Stimulated activated CD4-positive, alpha-beta T cell treated with anti-CD3 and anti-CD28 coated beads, Interleukin-15, amount 100 ng/mL, for 1 hour (primary cell): ENCODE measurements at places on chromosomes 7 and 10.

DNA sequence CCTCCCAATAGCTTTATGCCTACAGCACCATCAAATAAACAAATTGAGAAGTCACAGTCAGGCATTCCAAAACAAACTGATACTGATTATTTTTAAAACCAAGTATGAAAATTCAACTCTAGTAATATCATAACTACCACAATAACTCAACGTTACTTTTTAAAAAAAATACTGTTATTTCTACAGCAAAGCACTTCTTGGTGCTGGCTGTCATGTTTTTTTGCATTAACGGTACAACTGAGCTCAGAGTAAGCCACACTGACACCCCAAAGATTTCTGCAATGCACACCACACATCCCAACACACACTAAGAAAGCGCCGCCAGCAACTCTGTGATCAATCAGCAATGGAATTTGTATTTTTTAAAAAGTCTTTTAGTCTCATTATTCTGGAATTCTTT is 113.6 kb downstream of the RNF32 start:
- no peak for DNase-seq

DNA sequence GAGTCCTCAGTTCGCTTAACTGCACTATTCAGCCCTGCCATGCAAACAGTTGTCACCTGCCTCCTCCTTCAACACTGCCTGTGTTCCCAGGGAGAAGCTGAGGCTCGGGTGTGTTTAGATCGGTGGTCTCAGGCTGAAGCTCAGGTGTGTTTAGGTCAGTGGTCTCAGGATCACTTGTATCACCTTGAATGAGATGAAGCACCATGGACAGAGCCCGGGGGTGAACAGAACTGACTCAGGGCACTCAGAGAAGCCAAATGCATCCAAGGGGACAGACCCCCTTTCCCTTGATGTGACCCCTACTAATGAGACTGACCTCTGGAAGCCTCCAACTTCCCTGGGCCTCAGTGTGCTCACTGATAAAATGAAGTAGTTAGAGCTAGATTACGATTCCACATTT is 84.0 kb downstream of the CYTH3 start:
- no peak for DNase-seq

DNA sequence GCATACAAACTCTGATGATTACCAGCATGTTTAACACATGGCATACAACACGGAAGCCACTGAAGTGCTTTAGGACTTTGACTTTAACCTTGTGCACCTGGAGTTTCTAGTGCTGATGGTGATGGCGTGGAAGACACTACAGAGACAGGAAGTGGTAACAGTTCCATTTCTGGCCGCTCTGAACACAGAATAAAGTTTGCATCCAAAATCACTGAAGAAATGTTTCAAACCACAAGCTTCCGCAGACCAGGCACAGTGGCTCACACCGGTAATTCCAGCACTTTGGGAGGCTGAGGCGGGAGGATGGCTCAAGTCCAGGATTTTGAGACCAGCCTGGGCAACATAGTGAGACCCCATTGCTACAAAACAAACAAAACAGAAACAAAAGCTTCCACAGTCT is 40.3 kb upstream of the TNPO3 start:
- no peak for DNase-seq

- no peak for DNase-seq
Measured at GRCh38 chr7:50497068-50497642, 47.0 kb upstream of the FIGNL1 start.

DNA sequence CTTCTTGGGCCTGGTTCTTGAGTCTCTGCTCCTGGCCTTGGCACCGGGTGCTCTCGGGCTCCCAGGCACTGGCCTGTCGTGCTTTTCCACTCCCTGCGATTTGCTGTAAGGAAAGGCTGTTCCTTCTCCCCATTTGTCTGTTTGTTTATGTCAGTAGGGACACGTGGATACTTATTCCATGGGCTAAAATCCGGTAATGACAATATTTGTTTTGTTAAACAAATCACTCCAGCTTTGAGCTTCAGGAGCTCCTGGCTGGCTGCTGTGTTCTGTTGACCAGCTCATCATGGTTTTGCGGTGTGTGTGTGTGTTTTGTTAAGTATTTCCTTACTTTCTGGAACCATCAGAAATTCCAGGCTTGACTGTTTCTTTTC is 17.5 kb upstream of the JAKMIP3 start:
- DNase-seq: no peak

DNA sequence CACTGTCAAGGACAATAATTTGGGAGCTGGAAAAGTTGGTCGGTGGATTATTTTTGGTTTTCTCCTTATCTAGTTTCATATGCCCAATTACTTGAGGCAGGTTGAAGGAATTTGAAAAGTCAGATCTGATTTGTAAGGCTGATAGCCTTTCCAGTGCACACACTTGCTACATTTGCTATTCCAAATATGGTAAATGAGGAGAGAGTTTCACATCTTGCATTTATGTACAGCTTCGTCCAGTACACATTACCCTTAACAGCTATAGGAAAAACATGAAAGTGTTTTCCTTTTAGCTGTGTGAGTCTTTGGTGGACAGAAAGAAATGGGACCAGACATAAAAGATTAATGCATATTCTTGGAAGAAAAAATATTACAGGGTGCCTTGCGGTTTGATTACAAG is 201.8 kb downstream of the CELF2 start:
- DNase-seq: no peak

DNA sequence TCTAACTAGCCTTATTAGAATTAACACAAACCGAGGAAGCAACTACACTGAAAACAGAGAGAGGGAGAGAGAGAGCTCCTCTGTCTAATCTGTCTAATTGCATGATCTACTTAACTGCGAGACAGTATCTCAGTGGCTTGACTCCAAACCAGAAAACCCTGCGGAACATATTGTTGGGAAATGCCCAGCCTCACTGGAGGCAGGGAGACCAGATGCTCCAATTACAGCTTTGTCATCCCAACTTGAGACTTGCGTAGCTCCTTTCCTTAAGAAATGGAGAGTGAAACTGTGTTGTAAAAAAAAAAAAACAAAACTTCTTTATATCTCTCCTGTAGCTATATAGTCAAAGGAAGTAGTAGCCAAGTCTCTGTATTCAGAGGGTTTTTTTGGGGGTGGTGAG is 52.0 kb upstream of the ZNRF2 start:
- DNase-seq: no peak

GRCh38 chr10:132272231-132272971 is 35.3 kb downstream of the STK32C start:
- DNase-seq: no peak

DNA sequence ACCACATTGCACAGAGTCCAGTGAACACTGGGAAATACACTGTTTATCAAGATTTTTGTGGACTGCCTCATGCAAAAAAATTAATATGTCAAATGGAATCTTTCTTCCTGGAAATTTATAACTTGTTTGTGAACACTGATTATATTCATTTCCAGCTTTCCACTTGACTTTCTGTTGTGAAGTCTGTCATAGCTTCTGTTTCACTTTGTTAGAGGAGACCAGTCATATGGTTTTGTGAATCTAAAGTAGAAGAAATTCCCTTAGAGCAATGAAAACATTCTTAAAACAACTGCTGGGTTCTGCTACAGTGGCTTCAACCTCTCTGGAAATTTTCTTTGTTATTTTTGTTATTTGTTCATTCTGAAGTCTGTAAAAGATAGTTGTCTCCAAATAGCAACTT is 349.5 kb upstream of the NFE2L3 start:
- DNase-seq: no peak

GRCh38 chr10:117441812-117442443 is 66.7 kb upstream of the PDZD8 start:
- DNase-seq: no peak

DNA sequence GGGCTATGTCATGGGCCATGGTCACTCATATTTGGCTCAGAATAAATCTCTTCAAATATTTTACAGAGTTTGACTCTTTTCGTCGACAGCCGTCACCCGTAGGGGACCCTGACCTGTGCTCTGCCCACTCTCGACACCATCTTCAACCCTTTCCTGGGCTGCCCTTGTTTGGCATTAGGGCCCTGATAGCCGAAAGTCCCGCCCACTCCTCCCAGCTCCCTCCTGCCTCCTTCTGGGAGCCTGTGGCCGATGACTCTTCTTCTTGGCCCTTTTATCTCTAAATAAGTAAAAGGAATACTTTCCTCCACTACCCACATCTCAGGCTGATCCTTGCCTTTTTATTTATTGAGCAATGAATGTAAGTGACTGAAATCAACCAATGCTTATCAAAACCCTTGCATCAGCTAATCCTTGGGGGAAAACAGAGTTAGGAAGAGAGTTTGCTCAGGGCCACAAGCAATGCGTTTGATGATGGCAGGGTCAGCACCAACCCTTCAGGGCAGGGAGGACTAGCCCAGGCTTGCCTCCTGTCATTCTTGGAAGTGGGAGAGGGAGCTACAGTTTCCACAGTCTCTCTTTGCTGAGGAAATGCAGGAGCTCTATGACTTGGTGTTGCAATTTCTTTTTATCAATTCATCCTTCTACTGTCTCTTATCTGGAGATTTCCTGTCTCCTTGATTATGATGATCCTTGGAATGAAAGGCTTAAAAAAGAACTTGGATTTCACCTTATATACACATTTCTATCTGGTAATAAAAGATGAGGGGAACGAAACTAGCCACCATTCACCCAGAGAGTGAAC is 218.2 kb upstream of the PODXL start:
- DNase-seq: no peak

DNA sequence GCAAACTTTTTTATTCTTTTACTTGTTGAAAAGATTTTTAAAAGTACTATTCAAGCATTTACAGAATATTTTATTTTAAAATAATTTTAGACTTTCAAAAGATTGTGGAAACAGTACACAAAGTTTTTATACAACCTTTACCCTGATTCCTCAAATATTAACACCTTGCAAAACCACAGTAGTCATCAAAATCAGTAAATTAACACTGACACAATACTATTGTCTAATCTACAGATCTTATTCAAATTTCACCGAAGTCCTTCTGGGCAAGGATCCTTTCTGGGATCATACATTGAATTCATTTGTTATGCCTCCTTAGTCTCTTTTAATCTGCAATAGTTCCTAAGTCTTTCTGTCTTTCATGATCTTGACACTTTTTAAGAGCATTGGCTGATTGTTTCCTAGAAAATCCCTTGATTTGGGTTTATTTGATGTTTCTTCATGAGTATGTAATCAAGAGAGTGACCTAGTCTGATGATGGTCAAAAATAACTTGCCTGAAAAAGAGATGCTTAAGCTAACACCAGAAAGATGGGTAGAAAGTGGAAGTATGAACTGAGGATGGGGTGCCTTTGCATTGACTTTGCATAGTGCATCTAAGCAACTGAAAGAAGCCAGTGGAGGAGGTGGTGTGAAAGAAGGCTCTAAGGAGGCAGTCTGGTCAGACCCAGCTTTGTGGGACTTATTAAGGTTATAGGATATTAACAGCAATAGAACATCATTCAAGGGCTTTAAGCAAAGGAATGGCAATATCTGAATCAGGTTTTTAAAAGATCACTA is 9.7 kb downstream of the STAMBPL1 start:
- DNase-seq: no peak

- no peak for DNase-seq
Measured at GRCh38 chr7:23279819-23280525, 19.2 kb upstream of the MALSU1 start.

DNA sequence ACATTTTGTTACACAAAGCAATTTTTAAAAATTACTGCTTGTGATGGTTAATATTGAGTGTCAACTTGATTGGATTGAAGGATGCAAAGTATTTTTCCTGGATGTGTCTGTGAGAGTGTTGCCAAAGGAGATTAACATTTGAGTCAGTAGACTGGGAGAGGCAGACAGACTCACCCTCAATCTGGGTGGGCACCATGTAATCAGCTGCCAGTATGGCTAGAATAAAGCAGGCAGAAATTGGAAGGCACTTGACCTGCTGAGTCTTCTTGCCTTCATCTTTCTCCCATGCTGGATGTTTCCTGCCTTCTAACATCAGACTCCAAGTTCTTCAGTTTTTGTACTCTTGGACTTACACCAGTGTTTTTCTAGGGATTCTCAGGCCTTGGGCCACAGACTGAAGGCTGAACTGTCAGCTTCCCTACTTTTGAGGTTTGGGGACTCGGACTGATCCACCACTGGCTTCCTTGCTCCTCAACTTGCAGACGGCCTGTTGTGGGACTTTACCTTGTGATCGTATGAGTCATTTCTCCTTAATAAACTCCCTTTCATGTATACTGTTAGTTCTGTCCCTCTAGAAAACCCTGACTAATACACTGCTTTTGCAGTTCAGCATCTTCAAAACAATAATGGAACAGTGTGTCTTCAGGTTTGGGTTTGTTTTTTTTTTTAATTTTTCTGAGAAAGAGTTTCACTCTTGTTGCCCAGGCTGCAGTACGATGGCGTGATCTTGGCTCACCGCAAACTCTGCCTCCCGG is 244.1 kb upstream of the SEMA3C start:
- DNase-seq: no peak

- DNase-seq: no peak
Measured at GRCh38 chr7:73449422-73449821, 15.8 kb downstream of the FZD9 start.

GRCh38 chr7:85275204-85275603 is 88.3 kb upstream of the SEMA3D start:
- DNase-seq: no peak

DNA sequence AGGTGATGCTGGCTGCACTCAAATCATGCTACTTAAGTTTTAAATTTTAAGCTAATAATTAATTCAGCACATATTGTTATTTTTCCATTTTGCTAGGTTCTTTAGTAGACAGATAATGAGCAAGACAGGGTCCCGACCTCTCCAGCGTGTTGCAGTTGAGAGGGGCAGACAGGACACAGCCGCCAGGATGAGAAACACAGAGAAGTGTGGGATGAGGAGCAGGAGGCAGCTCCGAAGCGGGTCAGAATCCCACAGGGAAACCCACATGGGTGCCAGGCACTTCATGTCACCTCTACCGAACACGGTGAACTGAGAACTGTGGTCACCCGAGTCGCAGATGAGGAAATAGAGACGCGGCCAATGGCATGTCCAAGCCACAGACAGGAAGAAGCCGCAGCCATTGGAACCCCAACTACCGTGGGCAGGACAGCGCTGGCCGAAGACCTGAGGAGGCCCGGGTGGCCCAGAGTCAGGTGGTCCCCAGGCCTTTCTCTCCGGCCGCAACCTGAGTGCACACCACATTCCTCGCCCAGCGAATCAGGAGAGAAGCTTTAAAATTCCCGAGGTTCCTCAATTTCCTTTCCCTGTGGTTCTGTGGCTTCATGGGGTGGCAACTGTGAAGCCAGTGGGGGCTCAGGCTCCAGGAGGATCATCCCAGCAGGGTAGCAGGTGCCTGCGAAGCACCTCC is 213.0 kb downstream of the DNAJB6 start:
- no peak for DNase-seq

DNA sequence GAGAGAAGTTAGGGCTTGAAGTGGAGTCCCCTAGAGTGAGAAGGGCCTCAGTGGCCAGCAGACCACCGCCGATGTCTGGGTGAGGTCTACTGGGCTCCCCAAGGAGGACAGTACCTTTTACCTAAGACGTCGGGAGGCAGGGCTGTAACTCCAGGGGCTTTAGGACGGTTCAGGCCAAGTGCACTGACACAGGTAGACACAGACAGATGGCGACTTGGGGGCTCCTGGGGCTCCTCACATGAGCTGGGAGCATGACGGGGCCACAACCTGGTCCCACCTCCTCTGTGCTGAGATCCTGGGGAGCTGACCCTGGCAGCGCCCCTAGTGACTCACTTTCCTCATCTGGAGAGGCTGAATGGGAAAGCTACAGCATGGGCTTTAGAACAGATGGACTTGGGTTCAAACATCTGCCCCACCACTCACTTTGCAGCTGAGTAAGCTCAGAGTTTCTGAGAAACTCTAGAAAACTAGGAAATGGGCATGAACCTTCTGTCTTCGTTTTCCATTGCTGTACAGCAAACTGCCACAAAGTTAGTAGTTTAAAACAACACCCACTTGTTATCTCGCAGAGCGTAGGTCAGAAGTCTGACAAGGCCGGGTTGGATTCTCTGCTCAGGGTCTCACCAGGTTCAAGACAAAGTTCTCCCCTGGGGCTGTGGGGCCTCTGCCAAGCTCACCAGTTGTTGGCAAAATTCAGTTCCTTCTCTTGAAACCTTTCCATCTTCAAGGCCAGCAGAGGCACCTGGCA is 4.7 kb upstream of the COMTD1 start:
- DNase-seq: no peak
